Upper lobe of left lung (tissue), 6 donors: ENCODE measurements at places on chromosomes 6 and 20. TPM values are rescaled to one million over a fixed set of nuclear protein-coding genes. Genes with fewer than 3 reads are reported as not detected.

The NOTCH4 gene
- 139 TPM for total RNA-seq

The ETV7 gene
- total RNA-seq: 6.3 TPM

GRCh38 chr6:79065232-79065631 is 12.8 kb downstream of the PHIP start:
- DNase-seq: no peak

DNA sequence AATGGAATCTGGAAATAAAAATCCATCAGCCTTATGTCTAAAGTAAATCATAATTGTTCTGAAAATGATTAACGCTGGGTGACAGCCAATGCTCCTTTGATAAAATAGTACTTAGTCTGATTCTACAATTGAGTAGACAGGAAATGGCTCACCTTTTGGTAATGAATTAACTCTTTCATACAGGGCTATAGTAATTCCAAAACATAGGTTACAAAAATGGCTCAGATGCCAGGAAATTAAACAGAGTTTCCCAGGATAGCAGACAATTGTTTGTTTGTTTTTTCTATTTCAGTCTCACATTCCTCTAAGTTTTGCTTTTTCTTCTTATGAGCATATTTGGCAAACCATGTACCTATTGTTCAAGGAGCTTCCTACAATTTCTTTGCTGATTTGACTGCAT is 257.2 kb upstream of the EPHA7 start:
- no peak for DNase-seq

- no peak for DNase-seq
These were observed 4.5 kb downstream of the KPNA5 start for GRCh38 chr6:116685437-116685993.

GRCh38 chr20:44924541-44924940 is 14.7 kb downstream of the PABPC1L start:
- no peak for DNase-seq

- DNase-seq: no peak
These were observed 575.2 kb upstream of the ADGRB3 start for GRCh38 chr6:68059899-68060298.

DNA sequence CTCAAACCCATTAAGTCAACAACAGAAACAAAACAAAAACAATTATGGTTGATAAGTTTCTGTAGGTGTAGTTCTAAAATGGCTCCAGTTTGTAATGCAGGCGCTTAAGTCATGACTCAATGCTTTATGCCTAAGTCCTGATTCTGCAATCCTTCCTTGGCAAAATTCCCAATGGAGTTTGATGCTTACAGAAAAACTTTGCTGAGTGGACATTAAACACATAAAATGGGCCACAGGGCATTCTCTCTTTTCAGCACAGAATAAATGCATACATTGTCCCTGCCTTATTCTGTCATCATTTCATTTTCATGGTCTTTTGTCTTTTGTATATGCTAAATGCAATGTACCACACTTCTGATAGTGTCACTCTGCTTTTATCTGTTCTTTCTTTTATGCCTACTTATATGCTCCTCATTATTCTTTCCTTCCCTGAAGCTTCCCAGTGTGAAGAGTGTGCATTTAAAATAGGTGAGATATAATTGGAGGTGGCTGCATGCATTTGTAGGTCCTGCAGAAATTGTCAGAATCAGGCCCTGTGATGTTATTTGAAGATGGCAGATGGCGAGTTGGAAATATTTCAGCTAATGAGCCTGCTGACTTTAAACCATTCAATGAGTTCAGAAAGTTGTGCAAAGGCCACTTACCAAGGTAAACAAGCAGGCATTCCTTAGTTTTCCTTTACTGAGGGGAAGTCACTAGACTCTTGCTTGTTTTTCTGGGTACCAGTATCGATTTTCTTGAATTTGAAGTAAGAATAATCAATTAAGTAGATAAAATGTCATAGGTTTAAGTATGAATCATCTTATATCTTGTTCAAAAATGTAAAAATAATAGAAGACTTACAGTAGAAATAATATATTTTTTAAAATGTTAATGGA is 313.1 kb downstream of the TRDN start:
- DNase-seq: no peak

GRCh38 chr6:84768442-84769174 is 4.2 kb upstream of the TBX18 start:
- no peak for DNase-seq

DNA sequence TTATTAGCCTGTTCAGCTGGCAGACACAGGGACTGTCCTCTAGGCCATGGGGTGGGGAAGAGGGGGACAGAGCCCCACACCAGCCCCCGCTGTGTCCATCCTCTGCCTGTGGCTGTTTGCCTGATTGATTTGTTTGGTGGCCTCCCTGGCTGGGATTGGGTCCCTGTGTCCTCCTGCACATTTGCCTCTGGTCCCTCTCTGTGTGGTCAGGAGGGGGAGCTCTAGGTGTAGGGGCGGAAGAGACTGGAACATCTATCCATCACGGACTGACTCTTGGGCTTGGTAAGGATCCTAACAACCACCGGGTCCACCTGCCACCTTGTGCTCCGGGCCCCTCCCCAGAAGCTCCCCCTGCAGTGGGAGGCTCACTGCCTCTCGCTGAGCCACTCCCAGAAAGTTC is 38.4 kb upstream of the CCDC167 start:
- DNase-seq: no peak

- no peak for DNase-seq
These were observed 260.3 kb upstream of the FAM83B start for GRCh38 chr6:54586251-54586650.

- DNase-seq: peak; percentile 39
These were observed 27.8 kb downstream of the CASS4 start for GRCh38 chr20:56439771-56440291.

GRCh38 chr6:145139140-145139850 is 596.0 kb downstream of the EPM2A start:
- peak; percentile 61 for DNase-seq
